ENCODE measurements at places on chromosomes 7 and 10.

GRCh38 chr7:93014410-93014809 lies 103.4 kb downstream of the SAMD9 start:
- DNase-seq = no peak

DNA sequence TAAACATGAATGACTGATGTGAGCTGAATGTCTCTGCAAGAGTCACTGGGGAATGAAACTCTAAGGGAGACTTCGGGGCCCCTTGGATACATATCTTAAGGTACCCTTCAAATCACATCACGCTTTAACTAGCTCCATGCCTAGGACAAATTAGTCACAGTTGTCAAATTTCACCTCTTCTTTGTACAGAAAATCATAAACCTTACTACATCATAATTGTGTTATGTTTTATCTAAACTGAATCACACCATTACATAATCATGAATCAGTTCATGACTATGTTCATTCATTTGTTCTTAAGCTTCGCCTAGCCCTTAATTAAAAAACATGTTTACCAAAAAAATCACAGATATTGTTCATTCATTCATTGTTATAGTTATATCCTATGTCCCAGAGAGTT lies 2.1 kb upstream of the SLC13A1 start:
- DNase-seq = no peak

GRCh38 chr10:24664991-24665390 lies 58.7 kb downstream of the ARHGAP21 start:
- no peak for DNase-seq

- no peak for DNase-seq
These were observed 744 bp downstream of the TRIP6 start for GRCh38 chr7:100867776-100868485.

GRCh38 chr10:62244785-62245467 lies 23.7 kb downstream of the RTKN2 start:
- peak; percentile 53 for DNase-seq

DNA sequence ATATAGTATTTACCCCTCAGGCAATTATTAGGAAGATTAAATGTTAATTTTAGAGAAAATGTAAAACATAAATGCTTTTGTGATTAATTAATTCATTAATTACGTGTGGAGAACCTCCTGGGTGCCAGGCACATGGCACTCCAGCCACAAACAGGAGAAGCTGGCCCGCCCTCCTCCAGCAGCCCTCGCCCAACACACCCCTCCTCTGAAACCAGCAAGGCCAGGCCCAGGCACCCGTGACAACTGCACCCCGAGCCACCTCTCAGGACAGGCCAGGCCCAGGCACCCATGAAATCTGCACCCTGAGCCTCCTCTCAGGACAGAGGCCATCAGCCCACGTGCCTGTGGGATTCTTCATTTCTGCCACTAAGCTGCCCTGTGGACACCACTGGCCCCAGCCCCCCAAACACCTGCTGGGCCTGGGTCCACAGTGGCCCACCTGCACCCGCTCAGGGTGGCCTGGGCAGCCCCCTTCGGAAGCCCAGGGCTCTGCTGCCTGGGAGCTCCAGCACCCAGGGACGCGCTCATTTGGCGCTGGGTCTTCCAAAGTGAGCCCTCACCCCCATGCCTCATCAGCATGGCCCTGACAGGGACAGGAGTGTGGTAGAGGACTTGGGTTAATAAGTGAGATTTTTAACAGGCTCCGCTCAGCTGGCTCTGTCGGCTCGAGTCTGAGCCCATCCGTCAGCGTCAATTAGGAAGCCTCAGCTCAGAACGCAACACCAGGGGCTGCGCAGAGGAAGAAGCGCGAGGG lies 482.1 kb downstream of the DNAJB6 start:
- DNase-seq = no peak

DNA sequence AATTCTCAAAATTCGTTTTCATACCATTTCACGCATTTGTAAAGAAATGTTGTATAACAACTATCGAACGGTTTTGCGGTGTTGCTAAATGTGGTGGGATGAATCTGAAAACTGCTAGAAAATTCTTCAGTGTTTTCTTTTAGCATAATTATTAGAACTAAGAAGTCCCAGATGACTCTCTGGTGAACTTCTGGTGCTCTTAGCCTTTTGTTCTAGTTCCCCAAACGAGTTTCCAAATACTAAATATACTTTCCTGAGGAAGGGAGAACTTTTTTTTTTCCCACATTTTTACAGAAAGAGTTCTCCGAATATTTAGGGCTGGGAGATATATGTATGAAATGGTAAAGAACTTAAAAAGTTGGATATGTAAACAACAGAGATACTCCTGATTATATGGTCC lies 82.5 kb downstream of the ICA1 start:
- DNase-seq = no peak

GRCh38 chr7:6116211-6116610 lies 85.0 kb downstream of the ANKRD61 start:
- no peak for DNase-seq

DNA sequence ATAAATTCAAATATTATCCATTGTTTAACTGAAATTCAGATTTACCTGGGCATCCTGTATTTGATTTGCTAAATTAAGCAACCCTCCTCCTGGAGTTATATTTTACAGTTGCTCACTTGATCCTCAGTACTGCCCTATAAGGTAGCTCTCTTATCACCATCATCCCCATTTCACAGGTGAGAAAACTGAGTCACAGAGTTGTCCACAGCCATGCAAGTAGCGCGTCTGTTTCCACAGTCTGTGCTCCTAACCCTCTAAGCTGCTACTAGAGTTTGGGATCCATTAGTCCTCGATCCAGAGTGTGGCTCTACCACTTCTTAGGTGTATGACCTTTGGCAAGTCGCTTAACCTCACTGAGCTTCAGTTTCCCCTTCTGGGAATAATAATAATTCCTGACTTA lies 34.9 kb upstream of the KDM7A start:
- DNase-seq = no peak

- DNase-seq = no peak
These were observed 39.1 kb downstream of the VWC2 start for GRCh38 chr7:49812534-49812933.
